ENCODE measurements at places on chromosomes 5 and 9.

DNA sequence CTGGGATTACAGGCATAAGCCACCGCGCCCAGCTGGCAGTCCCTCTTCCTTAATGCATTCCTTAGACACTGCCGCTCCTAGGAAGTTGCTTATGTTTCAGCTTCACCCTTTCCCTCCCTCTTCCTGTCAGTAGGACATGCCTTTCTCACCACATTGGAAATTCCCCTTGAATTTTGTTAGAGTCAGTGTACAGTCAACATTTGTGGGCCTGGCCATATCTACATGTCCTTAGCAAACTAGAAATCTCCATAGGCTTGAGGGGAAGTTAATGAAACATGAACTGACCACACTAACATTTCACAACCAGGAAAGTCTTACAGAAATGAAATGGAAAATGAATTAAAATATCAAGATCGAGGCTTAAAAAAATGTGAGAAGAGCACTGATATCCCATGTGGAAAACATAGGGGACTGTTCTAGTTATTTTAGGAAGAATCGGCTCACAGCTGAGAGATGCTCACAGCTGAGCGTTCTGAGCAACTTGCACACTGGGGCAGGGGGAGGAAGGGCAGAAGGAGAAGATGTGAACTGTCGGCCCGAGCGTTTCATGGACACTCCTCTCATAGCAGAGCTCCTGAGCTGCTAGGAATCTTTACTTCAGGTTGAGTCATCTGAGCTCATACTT is 21.1 kb upstream of the LVRN start:
- DNase-seq, result peak; percentile 67

- DNase-seq, result no peak
These were observed 1920.2 kb upstream of the CDH9 start for GRCh38 chr5:28958581-28958980.

DNA sequence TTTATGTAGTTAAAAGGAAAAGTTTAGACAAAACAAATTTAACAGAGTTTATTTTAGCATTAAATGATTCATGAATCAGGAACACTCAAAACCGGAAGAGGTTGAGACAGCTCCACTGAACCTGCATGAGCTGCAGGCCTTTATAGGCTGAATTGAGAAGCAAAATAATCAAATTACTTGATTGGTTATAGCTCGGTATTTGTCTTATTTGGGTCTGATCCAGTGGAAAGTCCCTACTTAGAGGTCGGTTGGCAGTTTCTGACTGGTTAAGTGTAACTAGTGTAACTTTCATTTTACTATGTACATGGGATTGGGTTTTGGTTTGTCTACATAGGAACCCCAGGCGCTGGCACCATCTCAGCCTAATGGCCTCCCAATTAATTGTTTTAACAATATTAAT is 74.1 kb upstream of the PIK3R1 start:
- DNase-seq, result peak; percentile 31

GRCh38 chr9:108553111-108553635 is 302.6 kb downstream of the ACTL7B start:
- DNase-seq, result no peak

- DNase-seq, result peak; percentile 1
These were observed 919.0 kb downstream of the TAF11L14 start for GRCh38 chr5:18553269-18553668.
